ENCODE measurements at places on chromosomes 7 and 10.

- no peak for DNase-seq
These were observed 83.8 kb downstream of the EBLN1 start for GRCh38 chr10:22133749-22134624.

GRCh38 chr10:126393076-126393475 lies 4.8 kb upstream of the ADAM12 start:
- DNase-seq = no peak

DNA sequence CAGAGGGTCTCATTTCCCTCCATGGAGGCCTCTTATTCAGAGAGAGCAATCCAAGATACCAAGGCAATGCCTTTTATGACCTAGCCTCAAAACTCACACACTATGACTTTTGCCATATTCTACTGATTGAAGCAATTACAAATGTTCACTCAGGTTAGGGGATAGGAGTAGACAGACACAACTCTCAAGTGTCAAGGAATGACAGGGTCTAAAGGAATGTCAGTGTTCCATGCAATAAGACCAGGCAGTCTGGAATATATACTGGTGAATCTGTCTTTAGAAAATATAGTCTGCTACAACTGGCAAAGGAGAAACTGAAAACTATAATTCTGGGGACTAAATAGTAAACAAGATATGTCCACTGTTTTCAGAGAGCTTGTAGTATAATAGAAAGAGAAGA lies 283.9 kb downstream of the PRKG1 start:
- DNase-seq = no peak

- DNase-seq = no peak
These were observed 46.4 kb downstream of the TYW1B start for GRCh38 chr7:72781631-72782030.

DNA sequence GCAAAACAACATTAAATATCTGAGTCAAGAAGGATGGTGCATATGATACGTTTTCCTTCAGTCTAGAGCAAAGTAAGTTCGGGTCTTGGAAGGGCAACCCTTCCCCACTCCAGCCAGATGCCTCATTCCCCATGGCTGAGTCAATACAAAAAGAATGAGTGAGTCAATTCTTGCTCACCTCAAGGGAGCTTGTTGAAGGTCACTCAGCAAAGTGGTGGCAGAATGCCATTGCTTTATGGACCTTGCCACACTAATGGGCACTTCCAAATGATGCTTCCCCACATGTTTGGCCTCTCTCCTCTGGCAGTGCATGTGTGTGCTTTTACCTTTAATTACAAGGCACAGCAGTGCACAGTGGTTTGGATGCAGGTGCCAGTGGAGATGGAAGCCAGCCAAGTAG lies 296.5 kb downstream of the SORCS3 start:
- DNase-seq = no peak

- DNase-seq = no peak
These were observed 38.4 kb upstream of the PLXNA4 start for GRCh38 chr7:132614428-132615318.

DNA sequence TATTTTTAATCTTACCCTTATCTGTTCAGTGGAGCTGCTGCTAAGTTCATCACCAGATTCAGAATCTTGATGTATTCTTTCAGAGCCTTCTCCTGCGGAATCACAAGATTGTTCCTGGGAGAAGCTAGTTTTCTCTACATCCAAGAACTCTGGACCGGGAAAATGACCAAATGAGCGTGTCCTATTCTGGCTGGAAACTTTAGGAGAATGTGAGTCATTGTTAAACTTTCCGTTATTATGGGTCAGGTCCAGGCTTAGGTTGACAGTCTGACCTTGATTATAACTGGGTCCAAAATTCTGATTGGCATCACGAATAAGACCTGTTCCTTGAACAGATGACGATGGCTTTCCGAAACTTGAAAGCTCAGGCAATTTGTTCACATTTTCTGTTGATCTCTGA lies 20.5 kb downstream of the ARHGAP12 start:
- no peak for DNase-seq

- DNase-seq = no peak
These were observed 91.1 kb upstream of the DNAJB12 start for GRCh38 chr10:72445851-72446250.

Measured in thoracic aorta (tissue), 2 donors.